ENCODE measurements at places on chromosomes 5 and 9.

GRCh38 chr5:106172681-106173532 is 1497.8 kb downstream of the EFNA5 start:
- DNase-seq, result no peak

GRCh38 chr5:134411546-134412266 is at the start of gene CDKN2AIPNL:
TSS of gene CDKN2AIPNL (minus strand) at chr5:134411881. CDS start at chr5:134411854, 27 bp downstream.
- DNase-seq, result peak; percentile 81

DNA sequence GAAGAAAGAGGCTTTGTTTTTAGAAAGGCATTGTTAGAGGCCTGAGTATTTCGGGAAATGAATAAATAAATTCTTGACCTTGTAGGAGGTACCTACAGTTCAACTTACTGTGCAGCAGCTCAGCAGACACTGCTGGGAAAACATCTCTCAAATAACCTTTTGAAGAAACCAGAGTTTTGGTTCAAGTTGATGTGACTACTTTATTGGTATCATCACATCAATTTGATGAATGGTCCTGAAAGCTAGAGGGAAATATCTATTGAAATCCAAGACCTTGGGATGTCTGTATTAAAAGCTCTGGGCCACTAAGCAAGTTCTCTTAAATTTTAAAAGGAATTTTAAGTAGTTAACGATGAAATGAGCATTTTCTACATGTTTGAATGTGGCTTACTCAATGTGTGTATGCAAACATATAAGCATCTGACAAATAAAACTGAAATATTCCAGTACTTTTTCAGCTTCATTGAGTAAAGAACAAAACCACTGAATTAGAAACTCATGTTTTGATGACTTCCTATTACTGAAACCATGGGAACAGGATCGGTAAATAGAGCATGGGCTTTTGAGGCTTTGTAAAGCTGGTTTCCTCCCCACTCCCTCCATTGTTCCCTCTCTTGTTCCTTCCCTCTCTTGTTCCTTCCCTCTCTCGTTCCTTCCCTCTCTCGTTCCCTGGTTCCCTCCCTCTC is 36.7 kb downstream of the SLC27A6 start:
- DNase-seq, result no peak

DNA sequence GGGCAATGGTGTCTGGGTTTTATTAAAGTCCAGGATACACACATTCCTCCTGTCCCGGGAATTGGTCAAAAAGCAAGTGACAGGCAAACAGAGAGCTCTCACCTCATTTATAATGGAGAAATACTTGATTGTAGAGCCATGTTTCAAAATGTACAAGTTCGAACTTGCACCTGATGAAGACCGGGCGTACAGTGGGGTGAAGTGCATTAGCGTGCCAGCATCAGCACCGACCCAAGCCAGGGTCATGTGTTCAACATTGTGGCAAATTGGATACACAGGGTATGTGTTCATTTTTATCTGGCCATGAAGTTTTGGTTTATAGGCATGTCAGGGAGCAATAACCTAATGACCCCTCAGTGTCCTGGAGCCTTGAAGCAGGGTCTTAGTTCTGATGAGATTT is 472.5 kb downstream of the IRX1 start:
- DNase-seq, result no peak

- no peak for DNase-seq
Observed at GRCh38 chr9:22228542-22228941, 218.1 kb upstream of the DMRTA1 start.

DNA sequence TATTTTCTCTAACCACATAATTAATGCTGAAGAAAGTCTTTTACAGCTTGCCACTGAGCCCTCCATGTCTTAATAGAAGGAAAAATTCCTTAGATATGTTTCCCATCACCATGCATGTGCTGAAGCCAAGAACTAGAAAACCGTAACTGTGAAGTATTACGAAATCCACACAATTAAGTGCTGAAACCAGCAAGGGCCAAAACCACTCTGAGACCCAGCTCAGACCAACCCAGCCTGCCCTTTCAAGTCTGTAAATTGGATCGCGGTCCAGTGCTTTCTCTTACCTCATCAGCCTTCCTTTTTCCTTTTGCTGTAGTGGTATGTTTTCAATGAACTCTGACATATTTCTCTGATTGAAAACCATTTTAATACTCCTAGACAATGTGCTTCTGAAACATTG is 26.3 kb downstream of the SEMA5A start:
- no peak for DNase-seq

GRCh38 chr5:5575461-5575860 is 153.0 kb downstream of the ICE1 start:
- no peak for DNase-seq

GRCh38 chr5:116038817-116039216 is 6.5 kb downstream of the ARL14EPL start:
- DNase-seq, result no peak

- no peak for DNase-seq
Observed at GRCh38 chr9:121593066-121593465, 58.4 kb upstream of the DAB2IP start.

DNA sequence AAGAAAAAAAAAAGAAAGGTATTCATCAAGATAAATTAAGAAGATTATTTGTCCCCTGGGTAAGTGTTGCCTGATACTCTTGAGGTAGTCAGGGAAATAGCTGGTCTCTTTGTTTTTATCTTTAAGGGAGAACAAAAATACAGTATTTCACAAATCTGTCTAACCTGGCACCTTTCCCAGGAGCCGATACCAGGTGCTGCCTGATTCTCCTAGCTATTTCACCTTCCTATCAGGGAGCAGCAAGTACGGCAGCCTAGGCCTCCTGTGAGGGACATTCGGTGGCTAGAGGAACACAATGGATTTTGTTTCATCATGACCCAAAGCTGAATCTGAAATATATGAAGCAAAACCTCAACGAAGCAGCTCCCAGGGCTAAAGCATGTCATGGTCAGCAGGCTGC is 86.0 kb downstream of the TARS1 start:
- no peak for DNase-seq
